Activated T-helper 9 cell treated with anti-CD3 and anti-CD28 coated beads, Interleukin-2, amount 50 U/mL, for 16 hours (primary cell): ENCODE measurements at places on chromosomes 16 and 17.

DNA sequence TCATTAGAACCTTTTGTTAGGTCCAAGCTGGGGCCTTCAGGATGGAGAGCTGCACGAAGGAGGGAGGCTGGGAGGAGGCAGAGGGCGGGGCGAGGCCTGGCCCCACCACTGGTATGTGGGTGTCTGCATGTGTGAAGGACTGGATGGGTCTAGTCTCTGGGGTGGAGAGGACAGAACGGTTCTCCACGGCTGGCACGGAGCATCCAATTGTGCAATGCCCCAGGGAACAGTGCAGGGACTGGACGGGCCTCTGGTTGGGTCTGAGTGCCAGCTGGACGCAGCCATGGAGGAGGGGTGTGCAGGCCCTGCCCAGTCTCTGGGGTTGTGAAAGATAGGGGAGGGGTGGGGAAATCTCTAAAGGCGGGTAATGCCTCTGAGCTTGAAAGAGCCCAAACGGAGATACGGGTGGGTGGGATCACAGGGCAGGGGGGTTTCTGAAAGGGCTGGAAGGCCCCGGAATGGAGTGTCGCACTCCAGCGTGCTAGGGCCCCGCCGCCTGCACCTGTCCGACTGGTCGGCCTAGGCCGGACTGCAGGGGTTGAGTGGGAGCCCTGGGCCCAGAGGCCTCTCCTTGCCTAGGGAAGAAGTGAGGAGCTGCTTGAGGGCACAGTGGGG lies 1.6 kb downstream of the PPL start:
- no peak for DNase-seq

- DNase-seq = no peak
These were observed 40.1 kb downstream of the NT5M start for GRCh38 chr17:17343160-17343735.

DNA sequence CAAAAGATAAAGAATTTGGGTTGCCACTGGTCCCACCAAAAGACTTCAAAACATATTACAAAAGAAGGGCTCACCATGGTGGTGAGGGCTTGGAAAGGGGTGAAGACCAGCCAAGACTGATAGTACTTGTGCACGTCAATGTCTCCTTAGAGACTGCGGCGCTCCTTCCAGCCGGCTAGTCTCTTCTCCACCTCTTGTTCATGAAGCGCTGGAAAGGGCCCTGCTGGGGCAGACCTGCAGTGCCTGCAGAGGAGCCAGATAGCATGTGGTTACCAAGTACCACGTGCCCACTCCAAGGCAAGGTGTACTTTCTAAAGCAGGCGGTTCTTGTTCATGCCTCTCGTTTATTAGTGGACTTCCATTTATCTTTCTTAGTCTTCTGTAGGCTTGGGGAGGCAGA lies 92.7 kb upstream of the FAM20A start:
- DNase-seq = no peak

DNA sequence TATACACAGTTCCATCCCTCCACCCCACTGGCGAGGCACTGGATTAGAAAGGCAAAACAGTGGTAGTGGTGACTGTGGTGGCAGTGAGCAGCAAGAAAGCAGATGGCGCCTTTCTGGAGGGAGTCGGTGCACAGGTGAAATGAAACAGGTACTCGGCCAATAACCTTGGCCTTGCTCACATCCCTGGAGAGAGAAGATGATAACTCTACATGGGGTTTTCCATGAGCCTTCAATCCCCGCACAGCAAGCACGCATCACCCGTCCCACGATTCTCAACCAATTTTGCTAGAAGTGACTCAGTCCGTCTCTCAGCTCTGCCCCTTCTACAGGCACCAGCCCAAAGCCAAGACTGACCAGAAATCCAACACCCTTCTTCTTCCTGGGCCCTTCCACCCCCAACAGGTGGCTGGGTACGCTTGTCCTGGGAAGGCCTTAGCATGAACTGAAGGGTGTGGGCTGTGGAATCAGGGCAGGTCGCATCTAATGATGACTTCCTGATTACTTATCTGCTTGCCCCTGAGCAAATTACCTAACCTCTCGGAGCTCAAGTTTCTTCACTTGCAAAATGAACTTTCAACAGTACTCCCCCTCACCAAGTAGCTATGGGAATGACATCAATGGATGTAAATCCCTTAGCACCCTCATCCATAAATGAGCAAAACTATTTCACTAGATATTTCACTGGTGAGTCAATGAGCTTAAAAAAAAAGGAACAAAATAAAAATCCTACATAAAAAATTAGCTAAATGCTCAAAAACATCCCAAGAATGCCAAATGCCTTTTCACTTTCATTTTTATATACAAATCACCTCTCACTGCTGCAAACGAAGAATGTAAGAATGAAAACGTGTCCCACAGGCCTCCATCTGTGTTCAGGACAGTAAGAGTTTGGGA lies 18.0 kb downstream of the XPO6 start:
- DNase-seq = no peak

DNA sequence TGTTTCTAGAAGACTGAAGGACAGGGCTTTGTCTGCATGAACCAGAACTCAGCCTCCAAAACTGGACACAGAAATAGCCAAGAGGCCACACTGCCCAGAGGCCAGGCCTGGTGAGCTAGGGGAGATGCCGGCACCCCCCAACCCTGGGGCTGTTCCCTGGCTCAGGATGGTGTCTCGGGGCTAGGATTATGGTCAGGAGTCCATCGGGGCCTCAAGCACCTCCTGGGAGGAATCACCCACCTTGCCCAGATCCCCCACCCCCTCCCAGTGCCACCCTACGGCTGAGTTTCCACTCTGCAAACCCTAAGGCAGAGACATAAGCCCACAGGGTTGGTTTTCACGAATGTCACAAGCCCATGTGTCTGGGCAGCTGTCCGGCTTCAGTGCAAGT lies 37.2 kb downstream of the SLC7A5 start:
- DNase-seq = no peak

DNA sequence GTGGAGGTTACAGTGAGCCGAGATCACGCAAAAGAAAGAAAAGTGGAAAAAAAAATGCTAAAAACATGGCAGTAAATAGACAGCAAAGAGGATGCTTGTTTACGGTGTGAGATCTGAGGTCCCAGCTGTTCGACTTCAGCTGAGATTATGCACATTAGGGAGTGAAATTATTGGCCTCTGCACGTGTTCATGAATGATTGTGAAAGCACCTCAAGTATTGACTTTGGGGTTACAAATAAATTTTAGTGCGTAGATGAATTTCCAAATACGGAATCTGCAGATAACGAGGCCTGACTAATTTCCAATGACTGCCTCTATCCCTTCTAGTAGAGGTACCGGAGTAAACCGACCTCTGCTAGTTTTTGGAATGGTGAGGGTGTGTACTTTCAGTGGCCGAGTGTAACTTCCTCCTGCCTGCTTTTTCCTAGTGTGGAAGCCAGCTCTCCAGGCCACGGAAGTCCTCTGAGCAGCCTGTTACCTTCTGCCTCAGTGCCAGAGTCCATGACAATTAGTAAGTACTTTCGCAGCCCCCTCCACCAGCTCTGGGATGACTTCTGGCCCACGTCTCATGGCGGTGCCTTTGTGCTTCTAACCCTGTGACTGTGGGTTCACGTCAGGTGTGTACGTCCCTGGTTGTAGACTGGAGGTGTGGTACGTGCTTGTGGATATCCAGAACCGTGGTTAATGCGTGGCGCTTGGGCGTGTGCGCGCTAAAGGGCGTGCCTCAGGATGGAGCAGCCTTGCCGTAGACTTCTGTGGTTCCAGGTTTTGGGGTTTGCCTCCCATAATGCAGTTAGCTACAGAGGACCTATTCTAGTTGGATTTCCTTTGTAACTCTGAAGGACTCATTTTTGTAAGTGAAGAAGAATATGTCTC lies 102.1 kb downstream of the SNX29 start:
- no peak for DNase-seq

GRCh38 chr17:27217631-27218030 lies 76.3 kb upstream of the WSB1 start:
- no peak for DNase-seq

DNA sequence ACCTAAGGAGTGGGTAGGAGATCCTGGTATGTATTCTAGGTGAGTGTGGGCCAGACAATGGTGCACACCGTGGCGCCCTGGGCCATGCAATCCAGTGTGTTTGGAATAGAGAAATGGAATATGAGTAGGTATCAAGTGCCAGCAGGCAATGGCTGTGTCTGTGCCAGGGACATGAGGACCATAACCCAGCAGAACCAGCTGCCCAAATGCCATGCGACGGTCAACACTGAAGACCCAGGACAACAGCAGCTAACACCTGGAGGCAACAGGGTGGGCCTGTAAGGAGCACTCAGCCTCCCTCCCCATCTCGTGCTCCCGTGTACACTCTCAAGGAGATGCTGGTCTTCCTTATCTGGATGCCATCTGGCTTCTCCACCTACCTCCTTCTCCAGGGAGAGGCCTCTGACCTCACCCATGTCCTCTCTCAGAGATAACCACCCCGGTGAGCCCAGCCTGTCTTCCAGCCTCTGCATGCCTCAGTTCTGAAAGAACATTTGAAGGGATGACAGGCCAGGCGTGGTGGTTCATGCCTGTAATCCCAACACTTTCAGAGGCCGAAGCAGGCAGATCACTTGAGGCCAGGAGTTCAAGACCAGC lies 750 bp upstream of the GSDMB start:
- DNase-seq = no peak

- DNase-seq = no peak
These were observed 44.0 kb downstream of the TUBD1 start for GRCh38 chr17:59848778-59849177.

- DNase-seq = no peak
These were observed 12.2 kb downstream of the ORC6 start for GRCh38 chr16:46701615-46702014.

DNA sequence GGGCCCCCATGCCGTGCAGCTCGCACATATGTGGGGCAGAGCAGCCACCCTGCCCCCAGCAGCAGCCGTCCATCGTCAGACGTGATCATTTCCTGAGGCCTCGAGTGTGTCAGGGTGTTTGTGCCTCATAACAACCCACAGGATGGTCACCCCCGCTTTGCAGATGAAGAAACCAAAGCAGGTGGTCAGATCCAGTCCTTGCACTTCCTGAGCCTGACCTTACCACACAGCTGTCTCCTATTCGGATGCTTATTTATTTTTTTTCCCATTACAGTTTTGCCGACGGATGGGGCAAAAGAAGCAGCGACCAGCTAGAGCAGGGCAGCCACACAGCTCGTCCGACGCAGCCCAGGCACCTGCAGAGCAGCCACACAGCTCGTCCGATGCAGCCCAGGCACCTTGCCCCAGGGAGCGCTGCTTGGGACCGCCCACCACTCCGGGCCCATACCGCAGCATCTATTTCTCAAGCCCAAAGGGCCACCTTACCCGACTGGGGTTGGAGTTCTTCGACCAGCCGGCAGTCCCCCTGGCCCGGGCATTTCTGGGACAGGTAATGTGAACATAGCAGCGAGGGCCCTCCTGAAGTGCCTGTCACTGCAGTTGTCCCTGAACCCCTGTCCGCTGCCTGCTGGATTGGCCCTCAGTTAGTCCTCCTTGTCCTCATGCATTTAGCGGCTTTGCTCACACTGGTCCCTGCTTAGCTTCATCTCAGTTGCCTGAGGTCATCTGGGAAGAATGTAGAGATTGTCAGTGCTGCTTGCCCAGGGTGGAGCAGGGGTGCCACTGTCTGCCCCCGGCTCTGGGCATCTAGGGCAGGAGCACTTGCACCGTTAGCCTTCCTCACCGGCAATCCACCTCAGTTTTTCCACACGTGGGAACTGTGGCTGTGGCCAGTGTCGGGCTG lies 1.4 kb downstream of the MPG start:
- DNase-seq = no peak

DNA sequence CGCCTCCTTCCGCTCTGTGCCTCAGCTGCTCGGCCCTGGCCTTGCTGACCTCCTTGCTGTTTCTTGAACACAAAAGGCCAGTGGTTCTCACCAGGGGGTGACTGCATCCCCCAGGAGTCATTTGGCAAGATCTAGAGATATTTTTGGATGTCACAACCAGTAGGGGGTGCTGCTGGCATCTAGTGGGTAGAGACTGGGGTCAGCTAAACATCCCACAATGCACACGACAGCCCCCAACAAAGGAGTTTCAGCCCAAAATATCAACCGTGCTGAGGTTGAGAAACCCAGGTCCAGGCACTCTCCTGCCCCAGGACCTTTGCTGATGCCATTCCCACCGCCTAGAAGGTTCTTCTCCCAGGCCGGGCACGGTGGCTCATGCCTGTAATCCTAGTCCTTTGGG lies 39.7 kb downstream of the ABCC6 start:
- DNase-seq = no peak

DNA sequence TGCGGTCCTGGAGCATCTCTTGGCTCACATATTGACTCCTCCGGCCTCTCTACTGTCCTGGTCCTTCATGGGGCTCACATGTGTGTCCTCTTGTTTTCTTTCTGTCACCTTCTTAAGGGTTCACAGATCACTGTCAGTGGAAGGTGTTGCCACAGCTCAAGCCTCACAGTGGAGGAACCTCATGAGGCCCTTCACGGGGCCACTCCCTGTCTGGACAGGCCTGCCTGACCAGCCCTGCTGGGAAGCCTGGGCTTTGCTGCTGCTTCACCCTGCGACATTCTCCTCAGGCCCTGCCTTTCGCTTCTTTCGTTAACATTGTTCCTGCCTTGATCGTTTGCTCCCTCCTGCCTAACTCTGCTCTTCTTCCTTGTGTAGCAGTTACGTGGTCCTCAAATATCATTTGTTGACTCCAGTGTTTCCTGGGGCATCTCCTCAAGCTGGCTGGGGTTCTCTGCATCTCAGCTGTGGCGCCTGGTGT lies 55.9 kb downstream of the WDR45B start:
- no peak for DNase-seq

DNA sequence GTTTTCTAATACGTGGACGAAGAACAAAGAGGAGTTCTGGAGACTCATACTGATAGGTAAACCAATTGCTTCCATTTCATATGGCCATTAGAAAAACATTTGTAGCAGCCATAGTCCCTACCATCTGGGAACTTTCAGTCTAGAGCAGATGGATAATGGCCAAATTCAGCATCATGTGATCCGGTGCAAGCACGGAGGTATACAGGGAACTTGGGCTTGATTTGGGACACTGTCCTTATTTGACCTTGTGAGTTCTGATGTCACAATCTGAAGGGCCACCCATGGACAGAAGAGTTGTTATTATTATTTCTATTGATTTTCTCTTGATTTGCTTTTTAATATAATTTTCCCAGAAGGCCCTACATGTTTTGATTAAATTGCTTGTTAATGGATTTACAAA lies 154.6 kb upstream of the ZNF267 start:
- DNase-seq = no peak

DNA sequence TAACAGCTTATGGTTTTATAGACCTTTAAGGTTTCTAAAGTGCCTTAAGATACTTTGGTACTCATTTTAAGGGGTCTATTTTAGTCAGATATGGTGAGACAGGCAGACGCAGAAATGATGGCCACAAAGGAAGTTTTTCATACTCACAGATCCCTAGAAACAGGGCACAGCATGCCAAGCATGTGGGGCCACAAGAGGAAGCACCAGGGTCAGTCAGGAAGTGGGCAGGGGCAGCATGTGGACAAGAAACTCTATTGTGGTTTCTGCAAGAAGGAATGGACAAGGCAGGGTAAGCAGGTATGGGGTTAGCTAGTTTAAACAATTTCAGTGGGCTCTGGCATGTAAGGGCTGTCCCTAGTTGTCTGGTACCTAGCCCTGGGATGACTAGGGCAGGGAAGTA lies 8.5 kb downstream of the EFCAB3 start:
- DNase-seq = no peak
